Fibroblast of skin of left quadriceps (primary cell): ENCODE measurements at places on chromosomes 5 and 9.

DNA sequence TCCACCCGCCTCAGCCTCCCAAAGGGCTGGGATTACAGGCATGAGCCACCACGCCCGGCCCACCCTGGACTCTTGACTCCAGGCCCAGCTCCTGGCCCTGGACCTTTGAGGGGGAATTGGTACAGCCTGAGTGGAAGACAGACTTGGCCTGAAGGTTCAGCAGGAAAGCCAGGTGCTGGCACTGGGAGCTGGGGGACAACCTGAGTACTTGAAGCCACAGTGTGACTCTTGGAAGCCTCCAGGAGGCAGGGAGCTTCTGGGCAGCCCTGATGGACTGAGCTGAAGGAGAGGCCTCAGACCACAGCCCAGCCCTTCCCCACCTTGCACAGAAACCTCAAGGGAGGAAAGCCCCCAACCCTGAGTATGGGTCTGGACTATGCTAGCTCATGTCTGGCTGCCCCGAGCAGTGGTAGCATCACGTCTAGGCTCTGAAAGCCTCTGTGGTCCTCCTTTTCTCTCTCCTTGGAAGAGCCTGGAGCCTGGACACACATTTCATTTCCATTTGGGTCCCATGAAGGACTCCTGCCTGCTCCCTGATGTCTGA is 54.1 kb downstream of the RASGEF1C start:
- no peak for DNase-seq

DNA sequence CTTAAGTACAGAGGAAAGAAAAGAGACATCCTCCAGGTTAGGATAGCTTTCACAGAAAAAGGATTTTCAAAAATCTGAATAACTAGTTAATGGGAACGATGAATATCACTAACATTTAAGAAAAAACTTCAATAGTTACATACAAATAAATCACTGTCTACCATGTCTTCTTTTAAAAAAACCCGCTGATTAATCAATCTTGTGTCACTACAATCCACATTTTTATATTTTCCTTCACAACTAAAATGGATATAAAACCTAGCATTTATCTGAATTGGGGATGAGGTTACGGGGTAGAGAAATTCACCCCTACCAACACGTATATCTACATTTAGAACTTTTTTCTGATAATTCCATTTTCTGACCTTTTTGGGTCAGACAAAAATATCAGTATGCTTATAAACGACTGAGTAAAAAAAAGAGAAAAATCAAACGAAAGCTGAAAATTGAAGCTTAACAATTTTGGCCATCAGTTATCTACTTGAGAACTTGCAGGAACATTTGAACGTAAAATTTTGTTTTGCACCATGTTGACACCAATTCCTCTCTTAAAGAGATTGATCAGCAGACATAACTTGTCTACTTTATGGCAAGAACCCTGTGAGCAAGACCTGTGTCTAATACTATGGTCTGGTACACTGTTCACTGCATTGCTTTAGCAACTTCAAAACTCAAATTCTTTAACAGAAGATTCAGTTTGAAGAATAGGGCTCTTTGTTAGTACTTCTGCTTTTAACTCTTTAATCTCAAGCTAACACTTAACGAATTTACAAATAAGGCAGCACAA is 4.8 kb downstream of the NR3C1 start:
- DNase-seq = no peak

GRCh38 chr5:178104492-178104891 is 8.8 kb upstream of the N4BP3 start:
- no peak for DNase-seq

DNA sequence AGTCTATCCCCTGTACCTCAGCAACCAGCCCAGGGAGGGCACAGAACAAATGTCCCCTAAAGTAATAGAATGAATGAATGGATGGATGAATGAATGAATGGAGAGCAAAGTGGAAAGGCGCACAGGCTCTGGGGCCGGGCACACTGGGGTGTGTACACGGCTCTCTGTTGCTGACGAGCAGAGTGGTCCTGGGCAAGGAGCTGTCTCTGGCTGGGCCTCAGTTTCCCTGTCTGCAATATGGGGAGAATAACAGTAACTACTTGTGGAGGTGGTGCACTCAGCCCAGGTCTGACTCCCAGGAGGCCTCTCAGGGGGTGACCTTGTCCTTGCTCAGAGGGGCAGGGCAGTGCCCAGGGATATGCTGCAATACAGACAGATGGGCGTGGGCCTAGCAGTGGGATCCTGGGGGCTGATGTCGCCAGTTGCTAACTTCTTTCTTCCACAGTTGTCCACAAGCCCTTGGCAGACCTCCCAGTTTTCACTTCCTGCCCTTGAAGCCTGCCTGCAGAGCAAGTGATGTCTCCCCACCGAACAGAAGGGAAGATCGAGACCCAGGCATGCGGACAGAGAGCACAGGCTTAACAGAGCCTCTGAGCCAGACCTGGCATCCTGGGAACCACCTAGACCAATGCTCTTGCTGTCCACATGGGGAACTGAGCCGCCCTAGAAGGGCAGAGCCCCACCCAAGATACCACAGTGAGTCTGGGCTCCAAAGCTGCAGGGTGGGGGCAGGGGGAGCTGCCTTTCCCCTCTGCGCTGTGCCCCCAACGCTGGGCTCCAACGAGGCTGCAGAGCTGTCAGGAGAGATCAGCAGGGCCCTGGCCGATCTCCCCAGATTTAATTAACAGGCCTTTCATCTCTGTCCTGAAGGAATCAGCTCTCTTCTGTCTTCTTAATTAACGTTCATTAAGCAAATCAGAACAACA is 13.6 kb upstream of the LAMC3 start:
- DNase-seq = peak; percentile 32

- DNase-seq = peak; percentile 32
Observed at GRCh38 chr9:74960561-74960960, 7.8 kb upstream of the C9orf40 start.

DNA sequence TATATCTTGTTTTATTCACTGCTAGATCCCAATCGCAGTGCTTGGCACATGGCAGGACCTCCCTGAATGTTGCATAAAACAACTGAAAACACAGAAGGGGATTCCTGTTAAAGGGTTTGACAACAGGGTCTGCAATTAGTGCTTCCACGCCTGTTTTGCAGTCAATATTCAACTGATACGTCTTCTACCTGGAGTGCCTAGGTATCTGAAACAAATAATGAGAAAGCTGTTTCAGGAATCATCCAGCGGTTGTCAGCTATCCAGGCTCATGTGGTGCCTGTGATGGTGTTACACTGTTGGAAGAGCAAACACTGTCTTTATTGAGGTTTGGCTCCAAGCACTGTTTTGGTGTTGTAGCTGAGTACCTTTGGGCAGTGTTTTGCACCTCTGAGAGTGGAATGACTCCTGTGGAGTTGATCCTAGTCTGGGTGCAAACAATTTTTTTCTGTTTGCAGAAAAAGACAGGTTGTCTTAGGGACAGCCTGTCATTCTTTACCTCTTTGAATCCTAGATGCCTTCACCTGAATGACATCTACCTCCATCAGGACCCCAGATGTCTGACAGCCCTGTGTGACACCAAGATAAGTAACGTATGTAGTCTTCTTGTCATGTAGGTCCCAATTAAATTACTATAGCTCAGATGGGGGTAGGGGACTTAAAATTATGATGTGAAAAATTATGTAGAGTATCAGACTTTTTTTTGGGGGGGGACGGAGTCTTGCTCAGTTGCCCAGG is 14.8 kb upstream of the MATR3 start:
- DNase-seq = no peak

- DNase-seq = no peak
Observed at GRCh38 chr9:127833555-127833954, 20.9 kb downstream of the ENG start.

DNA sequence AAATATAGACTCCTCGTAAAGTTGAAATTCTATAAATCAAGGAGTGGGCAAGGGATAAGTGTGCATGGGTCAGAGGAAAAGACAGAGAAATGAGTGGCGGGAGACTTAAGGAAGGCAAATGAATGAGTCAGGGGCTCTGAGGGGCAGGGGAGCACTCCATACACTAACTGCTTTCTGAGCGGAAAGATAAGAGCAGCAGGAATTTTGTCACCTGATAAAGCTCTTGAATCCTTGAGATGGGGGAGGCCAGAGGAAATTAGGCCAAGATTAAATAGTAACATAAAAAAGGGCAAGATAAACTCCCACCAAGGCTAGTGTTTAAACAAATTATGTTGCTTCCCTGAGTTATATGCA is 191.0 kb upstream of the S1PR3 start:
- DNase-seq = no peak

DNA sequence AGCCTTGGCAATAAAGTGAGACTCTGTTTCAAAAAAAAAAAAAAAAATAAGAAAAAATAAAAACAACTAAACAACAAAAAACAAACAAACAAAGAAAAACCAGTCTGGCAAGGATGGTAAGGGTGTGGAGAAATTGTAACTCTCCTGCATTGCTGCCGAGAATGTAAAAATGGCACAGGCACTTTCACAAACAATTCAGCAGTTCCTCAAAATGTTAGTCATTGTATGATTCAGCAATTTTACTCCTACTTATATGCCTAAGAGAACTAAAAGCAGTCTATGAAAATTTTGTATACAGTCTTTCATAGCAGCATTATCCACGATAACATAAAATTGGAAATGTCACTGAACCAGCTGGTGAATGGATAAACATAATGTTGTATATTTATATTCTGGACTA is 280.4 kb downstream of the CDH9 start:
- DNase-seq = no peak

- DNase-seq = peak; percentile 76
Observed at GRCh38 chr5:104170926-104171325, 608.3 kb upstream of the NUDT12 start.

DNA sequence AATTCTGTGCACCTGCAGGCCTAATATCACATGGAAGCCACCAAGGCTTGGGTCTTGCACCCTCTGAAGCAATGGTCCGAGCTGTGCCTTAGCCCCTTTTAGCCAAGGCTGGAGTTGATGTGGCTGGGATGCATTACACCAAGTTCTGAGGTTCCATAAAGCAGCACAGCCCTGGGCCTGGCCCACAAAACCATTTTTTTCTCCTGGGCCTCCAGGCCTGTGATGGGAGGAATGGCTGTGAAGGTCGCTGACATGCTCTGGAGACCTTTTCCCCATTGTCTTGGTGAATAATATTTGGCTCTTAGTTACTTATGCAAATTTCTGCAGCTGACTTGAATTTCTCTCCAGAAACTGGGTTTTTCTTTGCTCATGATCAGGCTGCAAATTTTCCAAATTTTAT is 167.3 kb downstream of the HTR1A start:
- no peak for DNase-seq

DNA sequence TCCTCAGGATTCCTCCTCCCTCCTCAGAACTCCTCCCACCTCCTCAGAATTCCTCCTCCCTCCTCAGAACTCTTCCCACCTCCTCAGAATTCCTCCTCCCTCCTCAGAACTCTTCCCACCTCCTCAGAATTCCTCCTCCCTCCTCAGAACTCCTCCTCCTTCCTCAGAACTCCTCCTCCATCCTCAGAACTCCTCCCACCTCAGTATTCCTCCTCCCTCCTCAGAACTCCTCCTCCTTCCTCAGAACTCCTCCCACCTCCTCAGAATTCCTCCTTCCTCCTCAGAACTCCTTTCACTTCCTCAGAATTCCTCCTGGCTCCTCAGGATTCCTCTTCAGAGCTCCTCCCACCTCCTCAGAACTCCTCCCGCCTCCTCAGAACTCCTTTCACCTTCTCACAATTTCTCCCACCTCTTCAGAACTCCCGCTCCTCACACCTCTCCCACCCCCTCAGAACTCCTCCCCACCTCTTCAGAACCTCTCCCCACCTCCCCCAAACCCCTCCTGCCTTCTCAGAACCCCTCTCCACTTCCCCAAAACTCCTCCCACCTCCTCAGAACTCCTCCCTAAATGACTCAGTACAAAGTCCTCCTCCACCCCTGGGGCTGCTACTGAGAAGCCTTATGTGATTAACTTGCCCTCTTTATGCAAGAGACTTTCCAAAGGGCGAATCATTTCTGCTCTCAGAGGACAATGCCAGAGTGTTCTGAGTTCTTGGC is 23.2 kb downstream of the SLC46A2 start:
- peak; percentile 74 for DNase-seq

DNA sequence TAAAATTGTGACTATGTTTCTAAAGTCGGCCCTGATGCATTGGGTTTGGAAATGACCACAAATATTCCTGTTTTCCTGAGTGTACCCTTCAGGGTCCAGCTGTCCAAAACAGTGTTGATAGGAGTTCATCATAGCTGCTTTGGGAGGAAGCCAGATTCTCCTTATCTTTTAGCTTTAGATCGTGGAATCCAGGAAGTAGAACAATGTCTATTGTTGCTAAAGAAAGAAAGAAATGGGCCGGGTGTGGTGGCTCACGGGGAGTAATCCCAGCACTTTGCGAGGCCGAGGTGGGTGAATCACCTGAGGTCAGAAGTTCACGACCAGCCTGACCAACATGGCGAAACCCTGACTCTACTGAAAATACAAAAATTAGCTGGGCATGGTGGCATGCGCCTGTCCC is 9.5 kb downstream of the CAVIN4 start:
- no peak for DNase-seq

GRCh38 chr5:148259288-148259687 is 9.3 kb upstream of the SPINK13 start:
- DNase-seq = no peak

DNA sequence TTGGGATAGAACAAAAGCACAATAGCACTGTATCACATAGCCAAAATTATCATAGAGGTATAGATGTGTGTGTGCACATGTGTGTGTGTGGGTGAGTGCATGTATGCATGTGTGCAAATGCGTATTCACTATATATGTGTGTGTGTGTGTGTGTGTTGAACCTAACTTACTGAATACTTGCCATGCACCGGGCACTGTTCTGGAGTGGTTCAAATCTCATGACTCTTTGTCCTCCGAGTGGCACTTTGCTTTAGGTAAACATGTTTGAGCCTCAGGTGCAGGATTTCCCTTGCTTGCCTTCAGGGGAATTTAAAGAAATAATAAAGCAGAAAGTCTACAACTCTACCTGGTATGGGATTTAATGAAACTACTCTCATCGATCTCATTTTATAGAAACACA is 183.5 kb upstream of the GDNF start:
- DNase-seq = no peak

DNA sequence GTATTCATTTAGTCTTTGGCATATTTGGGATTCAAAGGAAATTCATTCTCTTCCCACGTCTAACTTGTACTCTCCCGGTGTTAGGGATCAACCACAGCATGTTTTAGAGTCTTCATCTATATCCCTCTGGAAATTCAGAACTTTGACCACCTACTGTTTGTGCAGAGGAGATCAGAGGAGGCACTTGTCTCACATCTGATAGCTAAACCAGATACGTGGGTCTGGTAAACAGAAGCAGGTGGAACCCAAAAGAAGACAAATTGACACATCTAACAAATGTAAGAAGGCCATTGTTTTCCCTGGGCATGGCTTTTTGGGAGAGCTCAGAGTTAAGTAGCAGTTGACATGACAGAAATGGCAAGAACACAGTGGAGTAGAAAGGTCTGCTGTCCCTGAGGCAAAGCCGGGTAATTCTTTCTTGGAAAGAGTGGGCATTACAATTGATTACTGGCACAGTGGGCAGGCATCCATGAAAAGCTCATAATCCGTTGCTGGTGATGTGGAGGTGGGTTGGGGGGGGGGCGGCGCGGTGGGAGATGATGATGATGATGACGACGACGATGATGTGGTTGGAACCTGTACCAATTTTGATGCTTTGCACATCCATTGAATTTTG is 27.5 kb downstream of the PIP5K1B start:
- DNase-seq = no peak
